ENCODE measurements at places on chromosomes 16 and 17. TPM values are rescaled to one million over a fixed set of nuclear protein-coding genes. Genes with fewer than 3 reads are reported as not detected.

The NFAT5 gene
- 67.4 TPM for total RNA-seq

DNA sequence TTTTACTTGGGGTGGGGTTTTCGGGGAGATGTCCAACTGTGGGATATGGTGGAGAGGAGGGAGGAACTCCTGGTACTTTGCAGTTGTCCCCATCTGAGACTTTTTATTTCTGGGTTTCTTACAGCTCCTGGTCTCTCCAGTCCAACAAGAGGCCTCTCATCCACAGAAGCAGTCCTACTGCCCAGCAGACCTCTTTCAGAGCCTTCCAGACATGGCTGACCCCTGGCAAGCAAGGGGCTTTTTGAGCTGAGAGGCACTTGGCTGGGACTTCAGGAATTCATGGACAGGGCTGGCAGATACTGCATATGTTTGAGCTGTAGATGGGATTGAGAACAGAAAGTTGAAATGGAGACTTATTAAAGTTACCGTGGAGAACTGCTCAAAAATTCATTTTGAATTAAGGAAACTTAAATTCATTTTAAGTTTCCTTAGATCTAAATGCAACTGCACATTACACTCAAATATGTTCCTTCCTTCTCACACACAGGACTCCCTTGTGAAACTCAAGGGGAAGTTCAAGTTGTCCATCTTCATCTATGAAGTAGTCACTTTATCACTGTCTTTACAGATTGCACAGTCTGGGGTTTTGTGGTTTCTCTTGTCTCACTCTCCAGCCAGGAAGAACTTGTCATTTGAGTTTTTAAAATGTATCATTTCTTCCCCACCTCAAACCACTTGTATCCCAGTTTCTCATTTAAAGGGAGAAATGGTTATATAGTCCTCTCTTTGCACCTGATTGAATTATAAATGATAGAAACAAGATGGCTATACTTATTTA lies 1.1 kb downstream of the LASP1NB start:
- no peaks in the 10 kb centered on the region for H3K27me3 ChIP-seq
- DNase-seq, result no peak
- no peaks in the 10 kb centered on the region for H3K36me3 ChIP-seq
- peaks cover 15% of the 10 kb centered on the region for H3K4me1 ChIP-seq
- H3K4me3 ChIP-seq, result no peak overlapping the region
- no peak overlapping the region for H3K27ac ChIP-seq

GRCh38 chr16:24996301-24996700 lies 18.9 kb downstream of the ARHGAP17 start:
- no peak overlapping the region for H3K4me3 ChIP-seq
- no peak overlapping the region for H3K27ac ChIP-seq
- DNase-seq, result no peak
- no peaks in the 10 kb centered on the region for H3K27me3 ChIP-seq
- H3K36me3 ChIP-seq, result no peaks in the 10 kb centered on the region

The P2RX1 gene
- not detected for total RNA-seq

The TMC6 gene
- total RNA-seq, result 142 TPM

- no peak overlapping the region for H3K27ac ChIP-seq
- H3K27me3 ChIP-seq, result peaks cover 45% of the 10 kb centered on the region
- no peaks in the 10 kb centered on the region for H3K4me1 ChIP-seq
- H3K4me3 ChIP-seq, result no peak overlapping the region
Observed at GRCh38 chr17:77692571-77693161, 265.8 kb upstream of the TNRC6C start.

DNA sequence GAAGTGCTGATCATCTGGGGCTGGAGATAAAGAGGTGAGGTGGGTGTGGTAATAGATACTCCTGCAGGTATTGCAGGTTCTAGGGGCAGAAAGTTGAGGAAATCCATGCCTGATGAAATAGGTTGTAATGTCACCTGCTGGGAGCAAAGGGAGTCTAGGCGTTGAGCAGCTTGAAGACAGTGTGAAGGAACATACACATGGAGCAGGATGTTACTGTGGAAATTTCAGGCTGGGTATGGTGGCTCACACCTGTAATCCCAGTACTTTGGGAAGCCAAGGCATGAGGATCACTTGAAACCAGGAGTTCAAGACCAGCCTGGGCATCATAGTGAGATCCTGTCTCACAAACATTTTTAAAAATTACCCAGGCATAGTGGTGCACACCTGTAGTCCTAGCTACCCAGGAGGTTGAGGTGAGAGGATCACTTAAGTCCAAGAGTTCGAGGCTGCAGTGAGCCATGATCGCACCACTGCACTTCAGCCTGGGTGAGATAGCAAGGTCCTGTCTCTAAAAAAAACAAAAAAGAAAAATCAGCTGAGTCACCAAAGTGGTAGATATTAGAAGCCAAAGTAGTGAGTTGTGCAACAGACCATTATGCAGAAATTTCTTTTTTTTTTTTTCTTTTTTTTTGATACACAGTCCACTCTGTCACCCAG lies 9.1 kb upstream of the CRYBA1 start:
- H3K27ac ChIP-seq, result no peak overlapping the region
- H3K4me1 ChIP-seq, result peaks cover 21% of the 10 kb centered on the region
- H3K27me3 ChIP-seq, result no peaks in the 10 kb centered on the region

Data from HCT116 (cell line).